Thoracic aorta endothelial cell (primary cell): ENCODE measurements at places on chromosomes 6 and 20. TPM values are rescaled to one million over a fixed set of nuclear protein-coding genes. Genes with fewer than 3 reads are reported as not detected.

Gene OR2J3
- not detected in 2 replicates for total RNA-seq

Gene SLC2A10
- total RNA-seq, result 4.5 and 9.3 TPM in 2 replicates

Gene GNMT
- 0.13 TPM in 1 of 2 replicates, not detected in the other for total RNA-seq

Gene EPB41L1
- total RNA-seq, result 8.1 and 9.0 TPM in 2 replicates

Gene SLC13A3
- 0.40 and 0.43 TPM in 2 replicates for total RNA-seq

Gene MACROD2
- 0.66 and 1.0 TPM in 2 replicates for total RNA-seq

Gene TBCC
- total RNA-seq, result 28.3 and 31.3 TPM in 2 replicates

Gene TIAM2
- 13.7 and 14.7 TPM in 2 replicates for total RNA-seq

Gene CBFA2T2
- total RNA-seq, result 6.2 and 6.3 TPM in 2 replicates

Gene BHLHE23
- total RNA-seq, result not detected in 2 replicates

Gene ROS1
- not detected in 2 replicates for total RNA-seq

Gene GMNN
- total RNA-seq, result 49.2 and 53.3 TPM in 2 replicates

Gene CASS4
- under 0.01 TPM in 1 of 2 replicates, not detected in the other for total RNA-seq

Gene C2
- total RNA-seq, result not detected in 2 replicates

Gene MOXD1
- total RNA-seq, result under 0.01 and 0.07 TPM in 2 replicates

Gene DEFB124
- not detected in 2 replicates for total RNA-seq

Gene FUT9
- not detected in 2 replicates for total RNA-seq

Gene TNFRSF21
- total RNA-seq, result 26.5 and 29.7 TPM in 2 replicates

Gene MICB
- total RNA-seq, result 22.5 and 33.1 TPM in 2 replicates

Gene IP6K3
- total RNA-seq, result not detected in 2 replicates

Gene KCNG1
- 0.40 and 1.5 TPM in 2 replicates for total RNA-seq

Gene OPRM1
- not detected in 2 replicates for total RNA-seq

Gene NANP
- total RNA-seq, result 12.8 and 12.9 TPM in 2 replicates

Gene SNAP91
- total RNA-seq, result under 0.01 TPM in 1 of 2 replicates, not detected in the other

Gene CEBPB
- total RNA-seq, result 5.2 and 7.4 TPM in 2 replicates

Gene SEL1L2
- not detected in 2 replicates for total RNA-seq

Gene HEY2
- total RNA-seq, result 8.1 and 12.9 TPM in 2 replicates

Gene UBD
- total RNA-seq, result 0.14 TPM in 1 of 2 replicates, not detected in the other

Gene ELOVL2
- not detected in 2 replicates for total RNA-seq

Gene LPA
- total RNA-seq, result not detected in 2 replicates

Gene SLC39A7
- total RNA-seq, result 59.4 and 73.3 TPM in 2 replicates

Gene LINC00237
- total RNA-seq, result not detected in 2 replicates

Gene METTL24
- not detected in 2 replicates for total RNA-seq

Gene FOXF2
- not detected in 2 replicates for total RNA-seq

Gene DUSP15
- 0.43 TPM in 1 of 2 replicates, not detected in the other for total RNA-seq

Gene DSTN
- 329 and 333 TPM in 2 replicates for total RNA-seq

Gene ENTPD6
- total RNA-seq, result 46.9 and 54.7 TPM in 2 replicates

Gene PRSS16
- total RNA-seq, result not detected in 2 replicates

Gene ZNF341
- total RNA-seq, result 2.0 and 2.4 TPM in 2 replicates

Gene DDX43
- total RNA-seq, result 0.66 and 0.72 TPM in 2 replicates

Gene VTA1
- total RNA-seq, result 87.2 and 107 TPM in 2 replicates

Gene STX7
- 30.1 and 38.6 TPM in 2 replicates for total RNA-seq

Gene TRIM40
- total RNA-seq, result not detected in 2 replicates
